ENCODE measurements at places on chromosomes 1 and 21.

DNA sequence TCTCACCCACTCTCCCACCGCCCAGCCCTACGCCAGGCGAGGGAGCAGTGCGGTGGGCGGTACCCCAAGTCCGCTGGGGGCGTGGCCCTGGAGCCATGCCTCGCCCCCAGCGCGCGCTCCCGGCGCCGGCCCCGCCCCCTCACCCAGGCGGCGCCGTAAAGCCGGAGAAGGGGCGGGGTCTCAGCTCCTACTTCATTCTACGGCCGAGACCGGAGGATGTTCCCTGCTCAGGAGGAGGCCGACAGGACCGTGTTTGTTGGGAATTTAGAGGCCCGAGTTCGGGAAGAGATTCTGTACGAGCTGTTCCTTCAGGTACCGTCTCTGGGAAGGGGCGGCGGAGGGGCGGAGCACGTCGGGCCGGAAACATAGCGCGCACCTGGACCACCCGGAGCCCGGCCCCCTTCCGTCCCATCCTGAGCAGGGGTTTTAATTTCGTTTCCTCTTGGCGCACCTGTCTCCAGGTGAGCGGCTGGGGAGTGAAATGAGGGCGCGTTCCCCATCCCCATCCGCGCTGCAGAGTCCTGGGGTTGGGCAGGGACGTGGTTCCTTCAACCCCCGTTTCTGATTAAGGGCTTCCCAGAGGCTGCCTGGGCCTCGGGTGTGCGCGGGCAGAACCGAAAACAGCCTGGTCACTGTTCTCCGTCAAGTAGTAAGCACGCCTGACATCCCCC, at the start of gene RBM11:
TSS of gene RBM11 (plus strand) at position 187 of the 671 bp plus-strand sequence. CDS start at position 217, 30 bp downstream.
- no peak for DNase-seq

GRCh38 chr1:32494196-32494595, 29.3 kb downstream of the ZBTB8B start:
- no peak for DNase-seq

- DNase-seq = no peak
Measured at GRCh38 chr1:97145321-97145956, 423.9 kb downstream of the PTBP2 start.

DNA sequence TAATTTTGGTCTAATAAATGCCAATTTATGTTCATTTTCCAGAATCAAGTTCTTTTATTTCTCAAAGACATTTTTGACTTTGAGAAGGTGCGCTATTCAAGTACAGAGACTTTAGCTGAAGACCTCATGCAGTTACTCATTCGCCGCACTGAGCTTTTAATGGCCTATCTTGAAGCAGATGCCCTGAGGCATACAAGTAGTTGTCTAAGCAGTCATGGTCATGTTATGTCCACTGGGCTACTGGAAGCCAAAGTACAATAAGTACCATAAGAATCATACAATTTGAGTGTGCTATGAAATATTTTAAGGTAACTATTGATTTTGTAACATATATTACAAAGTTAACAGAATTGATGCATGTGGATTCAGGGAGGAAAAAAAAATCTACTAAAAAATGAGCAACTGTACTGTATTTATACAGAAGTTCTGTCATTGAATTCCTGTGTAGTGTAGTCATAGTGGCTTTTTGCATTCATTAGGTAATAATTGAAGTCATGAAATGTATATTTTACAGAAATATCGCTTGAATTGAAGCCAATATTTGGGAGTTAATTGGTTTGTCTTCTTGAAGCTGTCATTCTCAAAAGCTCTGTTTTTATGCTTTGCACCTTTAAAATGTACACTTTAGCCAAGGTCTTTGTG, 13.5 kb upstream of the NEXN start:
- DNase-seq = no peak

DNA sequence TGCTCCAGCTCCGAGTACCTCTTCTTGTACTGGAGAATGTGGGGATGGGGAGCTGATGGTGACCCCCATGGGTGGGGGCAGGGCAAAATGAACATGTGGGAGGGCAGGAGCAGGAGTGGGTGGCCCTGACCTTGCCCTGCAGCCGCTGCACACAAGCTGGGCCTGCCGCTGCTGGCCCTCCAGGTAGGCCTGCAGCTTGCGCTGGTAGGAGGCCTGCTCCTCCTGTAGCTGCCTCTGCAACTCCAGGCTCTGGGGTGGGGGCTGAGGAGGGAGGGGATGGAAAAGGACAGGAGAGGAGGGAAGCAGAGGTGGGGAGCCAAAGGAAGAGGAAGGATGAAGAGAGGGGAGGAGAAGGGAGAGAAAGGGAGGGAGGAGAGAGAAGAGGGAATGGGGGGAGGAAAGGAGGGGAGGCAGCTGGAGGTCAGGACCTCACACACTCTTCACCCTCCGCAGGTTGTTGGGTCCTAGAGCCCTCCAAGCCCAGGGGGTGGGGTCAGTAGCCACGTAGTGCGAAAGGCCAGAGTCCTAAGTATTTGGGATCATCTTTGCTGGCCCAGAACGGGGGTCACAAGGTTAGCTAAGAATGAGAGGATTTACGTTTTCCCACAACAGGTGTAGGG, 22.9 kb downstream of the RNU1-1 start:
- no peak for DNase-seq

DNA sequence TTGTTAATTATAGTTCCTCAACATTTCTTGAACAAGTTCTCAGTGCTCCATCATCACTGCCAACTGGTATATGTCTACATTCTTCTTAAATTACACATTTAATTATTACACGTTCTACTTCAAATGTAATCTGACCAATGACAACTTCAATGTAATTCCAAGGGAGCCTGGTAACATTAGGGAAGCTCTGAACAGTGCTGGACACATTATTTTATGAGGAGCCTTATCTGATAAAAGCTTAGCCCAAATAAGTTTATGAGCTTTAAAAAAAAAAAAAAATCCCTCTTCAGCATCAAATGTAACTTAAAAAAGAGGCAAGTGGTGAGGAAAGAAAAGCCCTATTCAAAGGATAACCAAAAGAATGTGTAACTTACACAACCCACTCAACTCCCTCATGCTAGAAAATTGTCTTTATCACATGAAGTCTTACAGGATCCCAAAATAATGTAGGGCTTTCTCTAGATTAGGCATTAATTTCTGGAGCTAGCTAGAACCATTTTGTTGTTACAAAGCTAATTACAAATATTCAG, 35.2 kb upstream of the ABCA4 start:
- DNase-seq = no peak

GRCh38 chr1:229028987-229029878, 241.7 kb upstream of the RAB4A start:
- no peak for DNase-seq

DNA sequence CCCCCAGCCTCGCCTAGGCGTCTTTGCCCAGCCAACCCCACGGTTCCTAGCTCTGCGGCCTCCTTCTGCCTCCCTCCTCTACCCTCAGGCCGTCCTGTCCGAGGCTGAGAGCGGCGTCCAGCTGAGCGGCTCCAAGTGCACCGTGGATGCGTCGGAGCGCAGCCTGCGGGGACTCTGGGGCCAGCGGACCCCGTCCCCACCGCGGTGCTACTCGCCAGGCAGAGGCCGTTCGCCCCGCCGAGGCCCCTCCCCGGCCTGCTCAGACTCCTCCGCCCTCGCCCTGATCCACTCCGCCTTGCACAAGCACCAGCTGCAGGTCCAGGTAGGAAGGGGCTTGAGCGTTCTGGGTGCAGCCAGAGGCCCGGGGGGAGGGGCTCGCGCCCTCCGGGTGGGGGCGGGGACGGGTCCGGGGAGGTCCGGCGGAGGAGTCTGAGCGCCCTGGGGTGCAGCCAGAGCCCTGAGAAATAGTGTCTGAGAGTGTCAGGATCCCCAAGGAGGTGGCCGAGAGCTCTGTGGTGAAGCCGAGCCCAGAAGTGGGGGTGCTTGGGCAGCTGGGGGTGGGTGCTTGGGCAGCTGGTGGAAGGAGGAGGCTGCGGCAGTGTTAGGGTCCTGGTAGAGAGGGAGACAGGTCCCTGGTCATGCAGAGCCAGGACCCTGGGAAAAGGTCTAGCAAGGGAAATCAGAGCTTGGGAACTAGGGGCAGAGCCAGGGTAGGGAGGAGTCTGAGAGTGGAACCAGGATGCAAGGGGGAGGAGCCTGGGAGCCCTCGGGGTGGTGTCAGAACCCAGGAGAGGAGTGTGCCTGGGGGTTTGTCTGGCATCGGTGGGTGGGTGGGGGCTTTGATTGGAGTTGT, 3.2 kb upstream of the NBPF3 start:
- DNase-seq = no peak

DNA sequence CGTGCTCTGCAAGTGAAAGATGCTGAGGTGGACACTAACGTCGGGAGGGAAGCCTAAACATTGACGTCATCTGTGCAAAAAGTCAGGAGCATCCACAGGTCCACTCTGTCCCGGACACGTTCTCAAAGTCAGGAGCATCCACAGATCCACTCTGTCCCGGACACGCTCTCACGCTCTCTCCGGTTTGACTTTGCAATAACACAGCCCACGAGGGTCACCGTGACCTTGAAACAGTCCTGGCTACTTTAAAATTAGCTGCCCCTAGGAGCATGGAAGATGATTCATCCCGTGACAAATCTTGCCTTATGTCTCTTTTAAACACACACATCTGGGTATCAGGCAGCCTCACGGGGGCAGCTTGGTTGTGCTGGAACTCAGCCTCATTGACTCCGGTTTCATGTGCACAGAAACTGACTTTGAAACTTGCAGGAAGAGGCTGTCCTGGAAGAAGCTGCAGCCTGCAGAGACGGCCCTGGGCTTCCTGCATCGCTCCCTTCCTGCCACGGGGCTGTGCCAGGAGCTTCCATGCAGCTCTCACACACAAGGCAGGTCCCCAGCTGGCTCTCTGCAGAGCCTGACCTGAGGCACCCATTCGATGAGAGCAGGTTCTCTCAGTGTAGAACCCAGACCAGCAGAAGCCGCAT, 18.1 kb upstream of the COL18A1 start:
- no peak for DNase-seq

DNA sequence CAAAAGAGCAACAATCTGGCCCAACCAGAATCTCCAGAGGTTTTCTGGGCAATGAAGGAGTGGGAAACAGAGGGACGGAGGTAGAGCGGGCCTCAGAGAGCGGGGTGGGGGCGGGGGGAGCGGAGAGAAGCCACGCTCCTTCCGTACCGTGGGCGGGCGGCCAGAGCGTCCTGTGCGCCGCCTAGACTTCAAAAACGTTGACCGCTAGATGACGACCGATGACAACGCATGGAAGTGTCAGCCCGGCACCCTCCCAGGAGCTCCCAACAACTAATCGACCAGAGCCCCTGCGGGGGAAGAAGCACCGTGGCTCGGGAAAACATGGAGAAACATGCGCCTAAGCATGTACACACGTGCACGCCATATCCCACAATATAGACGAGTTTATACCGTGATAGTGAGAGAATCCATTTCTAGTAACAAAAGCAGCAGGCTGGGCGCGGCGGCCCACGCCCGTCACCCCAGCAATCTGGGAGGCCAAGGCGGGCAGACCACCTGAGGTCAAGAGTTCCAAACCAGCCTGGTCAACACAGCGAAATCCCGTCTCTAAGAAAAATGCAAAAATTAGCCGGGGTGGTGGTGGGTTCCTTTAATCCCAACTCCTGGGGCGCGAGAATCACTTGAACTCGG, 131.9 kb downstream of the LIPI start:
- no peak for DNase-seq

DNA sequence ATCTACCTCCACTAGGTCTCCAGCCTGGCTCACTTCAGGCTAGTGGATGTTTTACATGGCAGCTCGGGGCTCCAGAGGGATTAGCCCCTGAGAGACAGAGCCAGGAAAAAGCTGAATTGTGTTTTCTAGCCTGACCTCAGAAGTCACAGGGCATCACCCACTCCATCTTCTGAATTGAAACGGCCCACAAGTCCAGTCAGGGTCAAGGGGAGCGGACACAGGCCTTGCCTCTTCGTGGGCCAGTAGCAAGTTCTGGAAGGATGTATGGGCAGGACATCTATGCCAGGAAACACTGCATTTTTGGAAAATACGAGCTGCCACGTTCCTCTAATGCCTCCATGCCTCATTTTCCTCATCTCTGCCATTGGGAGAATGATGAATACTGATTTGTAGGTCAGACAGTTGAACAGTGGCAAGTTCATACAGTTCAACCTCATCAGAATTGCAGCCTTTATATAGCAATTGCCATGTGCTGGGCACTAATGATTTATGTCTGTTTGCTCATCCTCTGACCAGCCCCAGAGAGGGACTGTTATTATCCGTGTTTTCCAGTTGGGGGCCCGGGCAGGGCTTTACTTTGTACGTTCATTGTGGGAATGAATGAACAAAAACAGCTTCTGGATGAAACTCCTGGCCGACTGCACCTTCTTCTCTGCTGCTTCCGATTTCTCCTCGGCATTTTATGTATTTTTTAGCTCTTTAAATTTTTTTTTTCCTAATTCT, 23.2 kb upstream of the PCBP3 start:
- DNase-seq = no peak

- DNase-seq = no peak
Measured at GRCh38 chr1:53511323-53511932, 52.2 kb downstream of the DMRTB1 start.

DNA sequence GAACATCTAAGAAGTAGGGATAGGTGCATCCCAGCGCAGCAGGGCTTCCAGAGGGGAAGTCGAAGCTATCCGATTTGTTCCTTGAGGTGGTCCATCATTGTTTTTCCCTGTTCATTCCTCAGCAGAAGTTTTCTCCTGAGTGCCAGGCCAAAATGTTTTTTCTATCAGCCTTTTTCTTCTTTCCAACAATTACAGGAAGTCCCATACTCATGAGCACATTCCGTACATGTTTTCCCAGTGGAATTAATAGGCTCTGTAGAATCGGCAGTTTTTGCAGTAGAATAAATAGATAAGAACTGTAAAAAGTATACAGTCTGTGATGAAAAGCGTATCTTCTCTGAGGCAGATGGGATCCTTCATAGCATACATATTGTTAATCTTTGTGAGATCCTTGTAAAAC, 24.8 kb downstream of the CD101 start:
- no peak for DNase-seq
